Activated CD4-positive, alpha-beta T cell treated with anti-CD3 and anti-CD28 coated beads, Interleukin-2, amount 10 ng/mL, durations not matched to agents 7 days and 5 days (primary cell): ENCODE measurements at places on chromosomes 7 and 10. TPM values are rescaled to one million over a fixed set of nuclear protein-coding genes. Genes with fewer than 3 reads are reported as not detected.

The FAM131B gene
- 0.29 TPM for total RNA-seq

The ARHGEF5 gene
- total RNA-seq: 13.1 TPM

The SNX10 gene
- 28.9 TPM for total RNA-seq

DNA sequence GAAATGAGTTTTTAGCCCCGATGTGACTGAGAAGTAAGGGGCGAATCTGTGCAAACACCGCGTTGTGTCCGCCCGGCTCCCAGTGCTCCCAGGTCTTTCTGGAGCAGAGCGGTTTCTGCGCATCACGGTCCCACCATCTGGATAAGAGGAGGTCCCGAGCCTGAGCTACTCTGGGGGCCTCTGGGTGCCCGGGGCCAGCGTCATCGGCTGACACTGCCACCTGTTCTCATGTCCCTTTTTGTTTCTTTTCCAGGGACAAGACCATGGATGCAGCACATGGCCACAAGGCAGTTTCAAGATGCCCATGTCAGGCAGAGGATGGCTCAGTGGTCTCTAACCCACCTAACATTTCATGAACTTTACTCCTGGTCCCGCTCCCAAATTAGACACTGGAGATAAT lies 24.9 kb downstream of the KLF6 start:
- DNase-seq: peak; percentile 3
- no peak overlapping the region for H3K4me3 ChIP-seq

DNA sequence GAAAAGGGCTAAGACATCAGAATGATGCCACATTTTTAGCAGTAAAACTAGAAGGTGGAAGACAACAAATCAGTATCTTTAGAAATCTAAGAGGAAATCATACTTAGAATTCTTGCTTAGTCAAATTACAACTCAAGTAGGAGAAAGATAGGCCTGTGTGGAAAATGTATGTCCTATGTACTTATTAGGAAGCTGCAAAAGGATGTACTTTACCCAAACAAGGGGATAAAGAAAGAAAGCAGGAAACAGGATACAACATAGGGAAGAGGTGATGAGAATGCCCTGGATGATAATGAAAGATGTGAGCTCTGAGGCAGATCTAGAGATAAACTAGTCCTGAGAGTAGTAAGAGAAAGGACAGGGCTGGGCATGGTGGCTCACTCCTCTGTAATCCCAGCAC lies 54.9 kb downstream of the RNLS start:
- H3K36me3 ChIP-seq: no peaks in the 10 kb centered on the region
- no peak overlapping the region for H3K4me3 ChIP-seq
- peaks cover 5% of the 10 kb centered on the region for H3K27me3 ChIP-seq
- H3K27ac ChIP-seq: no peak overlapping the region

GRCh38 chr7:100484673-100485045 lies 932 bp downstream of the NYAP1 start:
- H3K27me3 ChIP-seq: no peaks in the 10 kb centered on the region
- DNase-seq: no peak
- H3K27ac ChIP-seq: no peak overlapping the region

- no peak overlapping the region for H3K4me3 ChIP-seq
- H3K27me3 ChIP-seq: no peaks in the 10 kb centered on the region
- no peak for DNase-seq
- H3K36me3 ChIP-seq: no peaks in the 10 kb centered on the region
- no peak overlapping the region for H3K27ac ChIP-seq
- H3K4me1 ChIP-seq: no peaks in the 10 kb centered on the region
Measured at GRCh38 chr10:126369125-126369710, 19.1 kb downstream of the ADAM12 start.

DNA sequence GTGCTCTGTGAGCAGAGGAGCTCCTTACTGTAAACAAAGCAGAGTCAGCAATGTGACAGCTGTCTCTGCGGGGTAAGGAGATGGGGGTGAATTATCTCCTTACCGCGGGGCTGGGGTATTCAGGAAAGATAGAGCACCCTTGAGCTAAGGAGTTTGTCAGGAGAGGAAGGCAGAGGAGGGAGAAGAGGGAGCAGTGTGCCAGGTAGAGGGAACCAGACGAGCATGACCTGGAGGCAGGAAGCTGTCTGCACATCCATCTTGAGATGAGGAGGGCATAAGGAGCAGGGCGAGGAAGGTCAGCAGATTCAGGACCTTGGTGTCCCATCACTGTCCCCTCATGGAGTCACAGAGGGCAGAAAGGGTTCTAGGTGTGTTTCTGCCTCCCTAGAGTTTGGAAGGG lies 32.5 kb upstream of the GPR26 start:
- DNase-seq: no peak
- H3K4me1 ChIP-seq: no peaks in the 10 kb centered on the region
- H3K4me3 ChIP-seq: no peak overlapping the region
- no peaks in the 10 kb centered on the region for H3K36me3 ChIP-seq
- peaks cover 8% of the 10 kb centered on the region for H3K27me3 ChIP-seq

DNA sequence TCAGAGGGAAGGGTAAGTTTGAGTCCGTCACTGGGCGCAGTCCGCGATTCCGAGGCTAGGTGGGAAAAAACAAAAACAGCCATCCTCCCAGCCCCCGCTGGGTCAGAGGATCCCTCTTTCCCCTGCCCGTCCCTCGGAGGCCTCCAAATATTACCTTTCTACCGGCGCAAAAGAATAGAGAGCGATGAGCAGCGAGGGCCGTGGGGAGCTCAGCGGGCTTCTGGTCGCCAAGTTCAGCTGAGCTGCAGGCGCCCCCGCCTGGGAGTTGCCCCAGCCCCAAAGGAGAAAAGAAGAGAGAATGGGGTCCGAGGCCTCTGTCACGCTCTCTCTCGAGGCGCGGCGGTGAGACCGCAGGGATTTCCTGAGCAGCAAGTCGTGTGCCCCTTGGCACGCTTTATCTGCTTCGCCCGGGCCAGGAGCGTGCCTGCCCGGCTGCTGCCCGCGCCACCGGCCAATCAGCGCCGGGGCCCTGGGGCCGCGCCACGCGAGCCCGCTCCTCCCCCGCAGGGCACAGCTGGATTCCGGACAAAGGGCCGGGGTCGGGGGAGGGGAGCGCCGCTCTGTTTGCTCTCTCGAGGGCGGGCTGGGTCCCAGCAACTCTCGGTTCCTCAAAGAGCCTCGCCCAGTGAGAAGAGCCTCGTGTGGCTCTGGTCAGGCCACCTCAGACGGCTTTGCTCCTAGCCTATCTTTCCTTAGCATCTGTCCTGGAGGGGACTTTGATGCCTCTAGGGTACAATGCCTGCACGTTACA lies at the start of gene NEUROG3:
Gene NEUROG3 (minus strand): TSS at position 367 of the 751 bp plus-strand sequence. CDS start 379 bp downstream, outside the sequence.
- H3K27ac ChIP-seq: peak within 1 kb of the TSS; percentile 13
- DNase-seq: no peak
- H3K4me3 ChIP-seq: peak within 1 kb of the TSS; percentile 56
- H3K4me1 ChIP-seq: peaks cover 24% of the 10 kb centered on the region

DNA sequence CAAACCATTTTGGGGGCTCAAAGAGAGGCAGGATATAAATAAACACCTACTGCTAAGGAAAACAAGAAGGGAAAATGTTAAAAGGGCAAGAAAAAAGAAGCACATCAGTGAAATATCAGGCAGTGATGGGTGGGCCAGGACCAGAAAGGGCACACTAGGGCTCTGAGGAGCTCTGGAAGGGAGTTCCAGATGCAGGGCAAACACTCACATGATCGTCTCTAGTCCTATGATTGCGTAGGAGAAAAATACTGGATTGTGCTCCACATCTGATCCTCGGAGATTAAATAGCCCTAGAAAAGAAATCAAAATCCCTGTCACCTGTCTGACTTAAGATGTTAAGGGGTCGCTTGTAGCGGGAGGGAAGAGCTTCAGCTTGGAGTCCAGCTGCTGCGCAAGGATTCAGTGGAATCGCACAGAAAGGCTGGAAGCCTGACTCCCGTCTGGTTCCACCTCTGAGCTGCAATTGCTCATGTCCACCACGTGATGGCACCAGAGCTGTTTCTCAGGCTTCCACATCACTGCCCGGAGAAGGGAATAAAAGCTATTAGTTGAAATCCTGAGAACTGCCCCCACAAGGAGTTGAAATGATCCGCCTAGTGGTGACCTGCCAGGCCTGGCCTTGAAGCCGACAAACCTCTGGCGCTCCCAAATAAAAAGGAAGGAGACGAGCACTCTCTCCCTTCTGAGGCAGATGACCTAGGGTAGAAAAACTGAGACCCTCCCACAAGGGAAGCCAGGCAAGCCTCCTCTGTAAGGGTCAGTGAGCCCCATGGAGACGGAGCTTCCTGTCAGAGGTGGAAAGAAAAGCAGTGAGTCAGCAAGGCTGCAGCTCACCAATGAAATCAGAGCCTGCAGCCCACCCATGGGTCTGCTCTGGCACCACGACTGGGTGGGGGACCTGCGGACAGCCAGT lies 39.2 kb downstream of the XPNPEP1 start:
- no peaks in the 10 kb centered on the region for H3K27me3 ChIP-seq
- H3K36me3 ChIP-seq: peaks cover 51% of the 10 kb centered on the region
- no peak overlapping the region for H3K4me3 ChIP-seq
- DNase-seq: peak; percentile 71
- peaks cover 23% of the 10 kb centered on the region for H3K4me1 ChIP-seq
- H3K27ac ChIP-seq: no peak overlapping the region

DNA sequence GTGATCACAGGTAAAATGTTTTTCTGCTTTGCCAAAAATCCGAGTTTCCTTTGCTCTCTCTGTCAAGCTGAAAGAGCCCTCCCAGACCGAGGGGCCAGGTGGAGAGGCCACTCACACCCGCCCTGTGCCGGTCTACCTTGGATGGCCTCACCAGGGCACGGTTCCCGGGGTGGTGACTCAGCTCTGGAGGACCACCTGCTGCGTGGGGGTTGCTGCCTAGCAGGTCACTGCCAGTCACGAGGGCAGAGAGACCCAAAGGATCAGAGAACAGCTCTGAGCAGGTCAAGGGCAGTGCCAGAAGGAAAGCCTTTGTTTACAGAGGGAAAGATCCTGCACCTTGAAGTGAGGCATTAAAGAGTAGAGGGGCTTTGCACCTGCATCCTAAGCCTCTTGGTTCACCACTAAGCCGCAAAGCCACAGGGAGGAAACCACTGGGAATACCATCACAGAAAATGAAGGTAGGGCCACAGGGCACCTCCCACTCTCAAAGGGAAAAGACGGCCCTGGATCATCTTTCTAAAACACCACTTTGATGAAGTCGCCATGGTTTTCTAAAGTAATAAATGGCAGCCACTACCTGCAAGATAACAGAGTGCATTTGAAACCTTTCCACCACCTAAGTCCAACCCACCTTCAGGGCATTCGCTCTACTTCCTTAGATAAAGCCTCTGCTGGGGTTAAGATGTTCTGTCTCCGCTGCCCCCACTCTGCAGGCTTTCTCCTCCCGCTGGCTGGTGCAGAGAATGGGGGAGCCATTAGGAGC lies 160.3 kb upstream of the KLF14 start:
- no peak for DNase-seq
- peak overlapping the region; percentile 88 for H3K27ac ChIP-seq
- peaks cover 67% of the 10 kb centered on the region for H3K36me3 ChIP-seq
- peaks cover 64% of the 10 kb centered on the region for H3K4me1 ChIP-seq
